ENCODE measurements at places on chromosomes 2 and 18.

GRCh38 chr2:145623136-145623535 lies 1103.2 kb upstream of the ZEB2 start:
- DNase-seq: no peak

GRCh38 chr18:63263444-63263843 lies 56.1 kb downstream of the BCL2 start:
- no peak for DNase-seq

- DNase-seq: no peak
These were observed 34.8 kb downstream of the SNTG2 start for GRCh38 chr2:985317-985898.

GRCh38 chr2:8729939-8730338 lies 48.1 kb downstream of the ID2 start:
- no peak for DNase-seq

GRCh38 chr2:225452677-225453076 lies 53.2 kb downstream of the NYAP2 start:
- no peak for DNase-seq

- no peak for DNase-seq
These were observed 366.2 kb upstream of the ID2 start for GRCh38 chr2:8315531-8316165.

DNA sequence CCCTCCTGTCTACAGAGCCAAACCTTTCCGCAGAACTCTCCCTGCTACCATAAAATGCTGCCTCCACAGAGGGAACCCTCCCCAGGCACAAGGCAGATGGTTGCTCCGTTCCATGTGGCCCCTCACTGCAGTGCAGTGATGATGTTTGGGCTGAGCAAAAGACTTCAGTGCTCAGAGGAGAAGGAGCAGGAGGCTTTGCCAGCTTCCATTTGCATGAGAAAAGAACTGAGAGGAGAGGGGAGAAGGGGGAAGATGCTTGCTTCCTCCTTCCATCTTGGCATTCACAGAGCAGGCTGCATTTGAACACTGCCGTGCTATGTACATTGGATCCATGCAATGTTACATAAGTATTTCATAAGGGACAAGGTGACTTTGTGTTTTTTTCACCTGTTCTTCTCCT lies 46.6 kb upstream of the TMEM200C start:
- no peak for DNase-seq

GRCh38 chr2:236370847-236371409 lies 106.7 kb upstream of the ASB18 start:
- no peak for DNase-seq

GRCh38 chr2:30777661-30778505 lies 29.4 kb downstream of the CAPN13 start:
- DNase-seq: no peak

GRCh38 chr18:79989195-79989497 lies 783 bp upstream of the TXNL4A start:
- DNase-seq: no peak

- no peak for DNase-seq
These were observed 320.5 kb downstream of the DPP10 start for GRCh38 chr2:114762986-114763385.

- DNase-seq: no peak
These were observed 105.7 kb downstream of the MGAT5 start for GRCh38 chr2:134359367-134360081.

- DNase-seq: no peak
These were observed 436.9 kb downstream of the METTL4 start for GRCh38 chr18:2134364-2134763.

DNA sequence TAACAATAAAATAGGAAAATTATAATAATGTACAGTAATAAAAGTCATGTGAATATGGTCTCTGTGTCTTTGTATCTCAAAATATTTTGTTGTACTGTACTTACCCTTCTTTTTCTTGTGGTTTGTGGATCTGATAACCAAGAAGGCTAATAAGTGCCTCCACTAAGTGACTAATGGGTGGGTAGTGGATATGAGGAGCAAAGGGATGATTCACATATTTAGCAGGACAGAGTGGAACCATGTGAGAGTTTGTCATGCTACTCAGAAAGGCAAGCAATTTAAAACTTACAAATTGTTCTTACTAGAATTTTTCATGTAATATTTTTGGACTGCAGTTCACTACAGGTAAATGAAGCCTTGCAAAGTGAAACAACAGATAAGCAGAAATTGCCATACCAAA lies 1241.2 kb upstream of the CDH2 start:
- no peak for DNase-seq

DNA sequence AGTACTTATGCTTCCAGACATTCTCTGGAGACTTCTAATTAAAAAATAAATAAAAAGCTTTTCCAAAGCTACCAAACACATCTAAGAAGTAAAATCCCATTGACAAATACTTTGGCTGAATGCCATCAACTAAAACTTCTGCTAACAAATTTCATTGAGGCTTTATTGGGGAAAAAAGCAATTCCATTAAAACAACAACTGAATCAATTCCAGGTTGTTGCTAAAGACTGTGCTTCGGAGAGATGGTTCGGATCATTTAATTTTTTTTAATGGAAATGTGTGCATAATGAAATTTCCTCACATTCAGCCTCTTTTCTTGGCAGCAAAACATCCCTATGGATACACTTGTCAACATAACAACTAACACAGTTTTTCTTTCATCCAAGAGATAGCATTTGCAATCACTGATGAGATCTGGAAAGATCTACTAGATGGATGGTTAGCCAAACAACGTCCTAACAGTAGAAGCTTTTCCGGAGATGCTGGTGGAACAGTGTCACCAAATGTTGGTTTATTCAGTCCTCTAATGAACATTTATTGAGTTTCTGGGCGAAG lies 446.1 kb upstream of the FAM98A start:
- DNase-seq: no peak

DNA sequence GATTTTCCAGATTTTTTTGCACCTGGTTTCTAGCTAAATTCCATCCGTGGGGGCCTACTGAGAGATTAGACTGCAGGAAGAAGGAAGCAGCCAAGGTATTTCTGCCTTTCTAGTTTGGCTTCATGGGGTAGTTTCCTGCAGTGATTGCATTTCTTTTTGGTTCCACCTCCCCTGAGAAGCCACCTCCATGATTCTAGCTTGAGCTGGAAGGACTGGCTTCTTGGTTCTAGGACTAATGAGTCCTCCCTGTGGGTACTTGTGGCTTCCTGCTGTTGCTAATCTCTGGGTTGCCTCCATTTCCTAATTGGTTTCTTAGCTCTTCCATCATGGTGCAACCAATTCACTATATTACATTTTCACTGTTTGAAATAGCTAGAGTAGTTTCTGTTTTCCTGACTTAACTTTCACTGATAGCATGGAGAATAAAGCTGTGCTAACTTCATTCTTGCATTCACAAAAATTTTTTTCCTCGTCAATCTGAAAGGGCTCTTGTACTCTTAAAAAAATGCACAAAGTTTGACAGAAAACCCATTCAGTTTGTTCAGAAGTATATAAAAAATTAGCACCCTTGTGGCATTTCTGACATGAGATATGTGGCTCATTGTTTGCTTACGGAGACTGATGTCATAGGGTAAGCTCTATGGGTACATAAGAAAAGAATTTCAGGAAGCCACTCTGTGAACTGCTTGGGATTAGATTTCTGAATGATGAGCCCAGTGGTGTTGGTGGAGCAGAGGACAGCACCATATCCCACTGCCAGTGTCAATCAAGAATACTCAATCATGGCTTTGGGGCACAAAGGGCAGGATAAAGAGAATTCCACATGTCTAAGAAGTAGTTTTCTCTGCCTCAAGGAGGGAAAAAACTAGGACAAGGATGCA lies 242.8 kb upstream of the RBMS1 start:
- no peak for DNase-seq

DNA sequence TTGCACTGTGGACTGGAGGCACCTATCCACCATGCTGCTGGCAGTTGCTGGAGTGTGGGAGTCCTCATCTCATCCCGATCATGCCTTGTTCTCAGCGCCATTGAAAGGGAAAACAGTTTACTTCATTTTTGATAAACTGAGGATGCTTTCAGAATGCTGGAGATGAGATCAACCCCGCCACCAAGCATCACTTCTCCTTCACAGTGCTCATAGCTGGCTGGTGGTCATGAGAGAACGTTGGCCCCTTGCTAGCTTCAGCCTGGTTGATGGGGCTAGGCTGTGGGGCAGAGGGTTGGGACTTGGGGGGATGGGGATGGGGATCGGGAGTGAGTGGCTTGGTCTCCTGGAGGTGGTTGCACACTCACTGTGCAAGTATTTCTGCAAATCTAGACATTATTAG lies 30.1 kb downstream of the SOX11 start:
- no peak for DNase-seq

DNA sequence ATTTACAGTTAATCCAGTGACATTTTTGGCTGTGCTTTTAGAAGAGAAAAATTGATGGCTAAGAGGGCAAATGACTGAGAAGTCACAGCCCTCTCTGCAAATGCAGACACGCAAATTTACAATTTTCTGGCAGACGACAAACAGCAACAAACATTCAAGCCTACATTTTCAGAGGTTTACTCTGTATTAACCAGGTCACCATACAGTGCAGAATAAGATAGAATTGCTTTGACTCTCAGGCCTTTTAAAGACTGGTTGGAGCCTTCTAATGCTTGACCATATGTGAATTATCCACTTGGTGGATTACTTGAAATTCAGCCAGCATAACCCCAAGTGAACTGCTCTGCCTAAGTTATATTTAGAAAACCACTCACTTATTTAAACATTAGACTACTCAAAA lies 280.9 kb upstream of the STON1 start:
- DNase-seq: no peak

Data from GM18507 (cell line).